ENCODE measurements at places on chromosomes 2 and 18. TPM values are rescaled to one million over a fixed set of nuclear protein-coding genes. Genes with fewer than 3 reads are reported as not detected.

The C2orf92 gene
- 4.6 TPM for total RNA-seq

The CCDC85A gene
- total RNA-seq, result 2.1 TPM

GRCh38 chr2:65032019-65032975 lies 23.9 kb upstream of the CEP68 start:
- DNase-seq, result no peak

DNA sequence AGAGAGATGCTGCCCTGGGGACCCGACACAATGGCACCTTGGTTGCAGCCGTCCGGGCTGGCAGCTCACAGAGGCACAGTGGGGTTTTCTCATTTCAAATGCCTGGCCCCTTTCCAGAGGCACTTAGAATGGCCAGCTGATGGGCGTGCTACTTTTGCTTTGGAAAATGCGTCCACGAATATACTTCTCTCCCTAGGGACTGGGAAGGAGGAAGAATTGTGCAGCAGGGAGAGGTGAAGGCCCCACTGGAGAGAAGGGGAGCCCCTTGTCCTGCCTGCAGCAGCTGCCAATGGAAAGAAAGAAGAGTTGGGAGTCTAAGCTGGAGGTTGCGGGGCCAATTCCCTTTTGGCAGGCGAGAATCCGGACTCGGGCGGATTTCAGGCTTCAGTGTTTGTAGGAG lies 1.1 kb upstream of the MAL start:
- DNase-seq, result no peak

DNA sequence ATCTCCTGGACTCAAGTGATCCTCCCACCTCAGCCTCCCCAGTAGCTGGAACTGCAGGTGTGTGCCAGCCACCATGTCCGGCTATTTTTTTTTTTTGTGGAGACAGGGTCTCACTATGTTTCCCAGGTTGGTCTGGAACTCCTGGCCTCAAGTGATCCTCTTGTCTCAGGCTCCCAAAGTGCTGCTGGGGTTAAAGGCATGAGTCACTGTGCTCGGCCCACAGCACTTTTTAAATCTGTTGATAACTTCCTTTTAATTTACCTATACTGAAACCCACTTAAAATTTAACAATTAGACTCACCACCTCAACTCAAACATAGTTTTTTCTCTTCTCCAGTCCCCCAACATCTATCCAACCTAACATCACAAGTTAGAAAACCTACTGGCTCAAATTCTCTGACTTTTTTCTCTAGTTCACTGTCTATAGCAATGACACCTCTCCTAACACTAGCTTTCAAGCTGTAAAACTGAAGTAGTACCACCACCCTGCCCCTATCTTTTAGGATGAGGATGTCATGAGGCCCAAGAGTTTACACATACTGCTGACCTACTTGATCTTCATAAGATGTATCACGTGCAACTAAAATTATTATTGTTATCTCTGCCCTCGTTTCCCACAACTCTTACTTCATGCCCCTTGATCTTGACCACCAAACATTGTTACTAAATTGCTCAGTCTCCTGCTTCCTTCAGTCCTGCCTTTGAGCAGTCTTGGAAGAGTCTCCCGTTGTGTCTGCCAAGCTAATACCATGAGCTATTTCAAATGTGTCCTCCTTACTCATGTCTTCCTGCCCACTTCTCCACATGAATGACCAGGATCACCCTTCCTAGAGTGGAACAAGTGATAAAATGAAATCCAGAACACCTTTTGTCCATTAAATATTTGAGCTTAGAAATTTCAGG lies 142.3 kb upstream of the ZFP36L2 start:
- DNase-seq, result no peak

DNA sequence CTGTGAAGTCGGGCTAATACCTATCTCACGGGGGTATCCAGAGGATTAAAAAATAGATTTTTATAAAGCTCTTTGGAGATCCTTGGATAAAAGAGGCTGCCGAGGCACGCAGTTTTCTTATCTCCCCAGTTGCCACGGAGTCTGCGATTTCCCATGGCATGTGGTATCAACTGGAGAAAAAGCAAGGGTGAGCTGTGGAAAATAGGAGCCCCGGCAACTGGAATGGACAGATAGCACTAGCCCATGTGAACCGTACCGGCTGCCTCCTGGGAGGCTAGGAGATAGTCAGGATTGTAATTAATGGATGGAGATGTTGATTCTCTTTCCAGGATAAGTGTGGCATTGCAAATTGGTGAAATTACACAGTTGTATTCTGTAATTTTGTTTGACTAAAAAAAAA lies 407.6 kb upstream of the KCNH7 start:
- no peak for DNase-seq

Measured in ovary (tissue), 10 donors.